ENCODE measurements at places on chromosomes 4 and X. TPM values are rescaled to one million over a fixed set of nuclear protein-coding genes. Genes with fewer than 3 reads are reported as not detected.

MAGEA2 gene
- not detected for total RNA-seq

PDLIM3 gene
- total RNA-seq: 5.2 TPM

HHIP gene
- 1.4 TPM for total RNA-seq

PSAPL1 gene
- not detected for total RNA-seq

F8A2 gene
- total RNA-seq: not detected

NLRP2B gene
- not detected for total RNA-seq

F9 gene
- total RNA-seq: not detected

SSX4B gene
- total RNA-seq: not detected

UCHL1 gene
- total RNA-seq: 680 TPM

ITIH6 gene
- not detected for total RNA-seq

DCHS2 gene
- total RNA-seq: 0.11 TPM

FRMPD3 gene
- not detected for total RNA-seq

CXCL8 gene
- total RNA-seq: 6.3 TPM

TEX13C gene
- total RNA-seq: not detected

IDUA gene
- 14.0 TPM for total RNA-seq

ZNF185 gene
- total RNA-seq: 4.3 TPM

MAGEA8 gene
- not detected for total RNA-seq

STBD1 gene
- 7.2 TPM for total RNA-seq

PTPN13 gene
- total RNA-seq: 91.1 TPM

HSFX2 gene
- total RNA-seq: not detected

BEND2 gene
- not detected for total RNA-seq
